ENCODE measurements at places on chromosomes 3 and 15.

- DNase-seq: no peak
These were observed 684 bp downstream of the TNFAIP8L3 start for GRCh38 chr15:51093839-51094605.

GRCh38 chr3:142693136-142693853 lies 30.5 kb upstream of the TRPC1 start:
- no peak for DNase-seq

- DNase-seq: peak; percentile 38
These were observed 757 bp upstream of the DIPK2A start for GRCh38 chr3:143970773-143971358.

DNA sequence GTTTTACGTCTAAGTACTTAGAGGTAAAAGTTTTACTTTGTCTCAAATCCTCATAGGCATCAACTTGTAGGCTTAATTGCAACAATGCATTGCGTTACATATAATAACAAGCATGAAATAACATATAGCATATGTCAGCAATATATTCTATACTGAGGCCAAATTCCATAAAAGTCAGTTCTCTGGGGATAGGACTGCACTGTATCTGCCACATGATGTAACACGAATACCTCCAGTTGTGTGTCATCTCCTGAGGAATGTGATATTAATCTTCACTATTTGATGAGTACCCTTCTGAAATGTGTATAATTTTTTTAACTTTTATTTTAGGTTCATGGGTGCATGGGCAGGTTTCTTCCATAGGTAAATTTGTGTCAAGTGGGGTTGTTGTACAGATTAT lies 126.4 kb downstream of the IMPG2 start:
- DNase-seq: no peak

GRCh38 chr3:197753263-197753662 lies 3.6 kb downstream of the FYTTD1 start:
- no peak for DNase-seq
